ENCODE measurements at places on chromosomes 6 and 20.

GRCh38 chr6:135358251-135358821, 139.2 kb downstream of the AHI1 start:
- no peak for DNase-seq

DNA sequence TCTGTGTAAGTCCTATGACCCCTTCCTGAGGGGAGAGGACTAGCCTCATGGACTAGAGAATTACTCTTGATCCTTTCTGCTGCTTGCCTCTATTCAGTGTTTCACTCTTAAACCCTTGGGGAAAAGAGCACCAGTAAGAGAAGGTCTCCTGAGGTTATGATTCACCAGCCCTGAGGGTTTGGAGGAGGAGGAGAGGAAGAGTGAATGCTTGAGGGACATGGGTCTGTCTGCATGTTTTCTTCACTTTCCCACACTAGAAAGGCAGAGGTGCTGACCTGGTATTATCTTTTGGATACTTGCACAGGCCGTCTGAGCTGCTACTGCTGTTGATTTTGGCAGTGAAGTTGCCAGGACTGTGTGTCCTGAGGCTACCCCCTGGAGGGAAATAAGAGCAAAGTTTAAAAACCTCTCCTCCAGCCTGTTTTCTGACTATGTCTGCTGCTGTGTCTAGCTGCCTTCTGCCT, 78.3 kb downstream of the CD109 start:
- no peak for DNase-seq

- no peak for DNase-seq
These were observed 45.0 kb downstream of the IYD start for GRCh38 chr6:150413781-150414281.

DNA sequence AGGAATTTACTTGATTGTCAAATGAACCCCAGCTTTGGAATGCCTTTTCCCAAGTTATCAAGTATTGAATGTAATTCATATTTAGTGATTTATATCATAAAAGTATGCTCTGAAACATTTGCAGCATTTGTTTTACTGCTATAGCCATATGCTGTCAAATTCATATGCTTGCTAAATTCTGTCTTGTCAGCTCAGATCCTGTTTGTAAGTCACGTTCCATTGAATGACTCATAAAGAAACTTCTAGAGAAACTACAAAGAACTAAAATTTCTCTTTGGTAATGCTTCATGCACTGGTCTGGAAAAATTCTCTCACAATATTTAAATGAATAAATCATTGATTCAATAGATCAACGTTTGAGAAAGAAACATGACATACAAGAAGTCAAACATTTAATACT, 445.9 kb downstream of the PHF3 start:
- no peak for DNase-seq

DNA sequence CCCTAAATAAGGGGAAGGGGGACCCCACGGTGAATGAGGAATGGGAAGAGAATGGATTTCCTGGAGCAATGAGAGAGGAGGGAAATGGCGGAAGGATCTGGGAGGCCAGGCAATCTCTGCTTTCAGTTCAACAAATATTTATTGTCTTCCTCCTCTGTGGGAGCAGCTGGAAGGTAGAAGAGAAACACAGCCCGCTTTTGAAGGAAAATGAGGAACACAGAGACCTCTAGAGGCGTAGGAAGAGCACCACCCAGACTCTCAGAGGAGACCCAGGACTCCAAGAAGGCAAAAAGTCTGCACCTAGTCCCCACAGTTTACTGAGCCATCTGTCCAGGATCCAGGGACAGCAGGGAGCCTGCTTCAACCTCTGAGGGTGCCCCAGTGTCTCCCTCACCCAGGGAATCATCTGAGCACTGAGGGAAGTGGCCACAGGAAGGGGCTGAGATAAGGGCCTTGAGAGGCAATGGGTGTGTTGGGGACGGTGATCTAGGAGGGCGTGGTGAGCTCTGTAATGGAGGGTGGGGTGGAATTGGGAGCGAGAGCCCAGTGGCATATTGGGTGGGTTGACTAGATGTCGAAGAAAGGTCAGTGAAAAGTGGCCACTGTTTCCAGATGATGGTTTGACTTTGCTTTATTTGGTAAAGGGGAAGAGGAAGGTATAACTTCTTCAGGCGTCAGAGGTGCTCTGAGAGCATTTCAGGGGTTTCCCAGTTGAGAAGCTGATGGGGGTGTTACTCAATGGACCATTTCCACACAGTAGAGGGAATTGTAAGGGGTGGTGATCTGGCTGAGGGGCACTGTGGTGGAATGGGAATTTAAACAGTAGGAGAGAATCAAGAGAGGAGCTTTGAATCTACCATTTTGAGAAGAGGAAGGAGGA, 610 bp downstream of the PSORS1C1 start:
- DNase-seq = no peak

DNA sequence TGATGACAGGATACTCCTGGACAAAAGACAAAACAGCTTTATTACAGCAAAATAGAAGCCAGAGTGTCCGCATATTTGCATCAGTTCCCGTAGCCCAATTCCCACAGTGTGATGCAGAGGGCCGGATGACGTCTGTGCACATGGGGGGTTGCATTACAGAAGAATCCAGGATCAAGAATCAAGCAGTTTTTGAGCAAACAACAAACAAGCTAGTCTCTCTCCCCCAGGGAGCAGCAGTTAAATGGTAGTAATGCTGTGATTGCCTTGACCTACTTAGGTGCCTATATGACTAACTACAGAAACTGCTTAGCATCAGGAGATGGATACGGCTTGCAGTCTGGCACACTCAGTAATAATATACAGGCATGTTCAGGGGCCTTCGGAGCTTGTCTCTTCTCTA, 3.2 kb upstream of the SDHAF4 start:
- DNase-seq = no peak
